Epithelial cell of umbilical artery (primary cell): ENCODE measurements at places on chromosomes 5 and 9. TPM values are rescaled to one million over a fixed set of nuclear protein-coding genes. Genes with fewer than 3 reads are reported as not detected.

Gene PPP3R2
- not detected in 2 replicates for total RNA-seq

Gene FKBP15
- 9.7 and 17.0 TPM in 2 replicates for total RNA-seq

Gene SPZ1
- not detected in 2 replicates for total RNA-seq

Gene OR1J2
- not detected in 2 replicates for total RNA-seq

Gene RFK
- total RNA-seq: 44.2 and 64.6 TPM in 2 replicates

Gene IL4
- not detected in 2 replicates for total RNA-seq

Gene FAM200C
- total RNA-seq: 2.6 and 6.5 TPM in 2 replicates

Gene TTC23L
- total RNA-seq: 0.15 TPM in 1 of 2 replicates, not detected in the other

Gene IL11RA
- 10.4 and 15.5 TPM in 2 replicates for total RNA-seq

Gene TUSC1
- total RNA-seq: 18.8 and 19.2 TPM in 2 replicates

Gene TMEM250
- total RNA-seq: 52.3 and 61.1 TPM in 2 replicates

Gene SPINK4
- not detected in 2 replicates for total RNA-seq

Gene DMRT3
- total RNA-seq: not detected in 2 replicates

Gene C1QTNF2
- 0.15 TPM in 1 of 2 replicates, not detected in the other for total RNA-seq
